Cerebellar cortex (tissue), 1 donor: ENCODE measurements at places on chromosomes 4 and X.
A peak's percentile ranks its signal among the peaks of the same experiment; 100 is the strongest.

- DNase-seq: no peak
Measured at GRCh38 chrX:129772796-129773431, 6.8 kb upstream of the SASH3 start.

- no peak for DNase-seq
Measured at GRCh38 chrX:257681-258289, 23.4 kb upstream of the PLCXD1 start.

- no peak for DNase-seq
Measured at GRCh38 chr4:84699001-84699671, 116.2 kb downstream of the CDS1 start.

DNA sequence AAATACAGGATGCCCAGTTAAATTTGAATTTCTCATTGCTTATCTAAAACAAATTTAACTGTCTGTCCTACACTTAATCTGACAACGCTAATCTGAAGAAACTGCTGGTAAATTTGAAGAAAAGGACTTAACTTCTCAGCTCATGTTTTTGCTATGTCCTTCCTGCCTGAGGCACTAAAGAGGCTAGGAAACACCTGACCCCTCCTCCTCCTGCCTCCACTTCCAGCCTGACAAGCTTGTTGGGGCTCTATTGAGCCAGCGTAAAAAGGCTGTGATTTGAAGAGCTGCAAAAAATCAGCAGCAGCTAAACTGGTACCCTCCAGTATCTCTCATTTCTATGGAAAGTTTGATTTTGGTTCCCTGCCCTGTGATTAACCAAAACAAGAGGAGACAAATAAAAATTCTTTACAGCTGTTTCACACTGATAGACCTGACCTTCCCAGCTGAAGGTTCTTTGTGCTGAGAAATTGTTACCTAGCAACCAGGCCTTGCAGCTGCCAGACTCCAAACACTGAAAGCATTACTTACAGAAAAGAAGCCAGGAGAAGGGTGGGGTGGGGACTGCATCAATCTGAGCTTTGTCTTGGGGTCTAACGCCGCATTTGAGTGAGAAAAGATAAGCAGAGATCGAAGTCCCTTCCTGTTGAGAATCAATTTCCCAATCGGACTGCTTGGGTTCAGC is 35.0 kb downstream of the DCX start:
- DNase-seq: no peak

DNA sequence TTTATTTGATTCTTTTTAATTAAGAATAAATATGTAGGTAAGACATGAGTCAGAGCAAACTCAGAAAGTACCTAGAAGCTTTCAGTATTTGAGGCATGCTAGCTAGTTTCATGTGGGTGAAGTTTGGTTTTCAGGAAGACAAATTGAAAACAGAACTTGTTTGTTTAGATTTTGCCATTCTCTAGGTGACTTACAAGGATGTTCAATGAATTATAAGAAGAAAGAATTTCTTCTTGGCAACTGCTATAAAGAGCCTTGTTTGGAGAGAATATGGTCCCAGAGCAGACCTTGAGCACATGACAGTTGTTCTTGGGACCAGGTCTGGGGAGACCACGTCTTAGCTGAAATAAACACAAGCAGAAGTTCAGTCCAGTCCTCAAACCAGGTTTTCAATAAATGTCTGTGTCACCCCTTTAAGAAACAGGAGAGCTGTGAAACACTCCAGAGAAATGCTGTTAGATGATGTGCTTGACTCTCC is 38.0 kb upstream of the IL21 start:
- DNase-seq: no peak

- DNase-seq: no peak
Measured at GRCh38 chr4:141548791-141549190, 87.6 kb upstream of the IL15 start.

DNA sequence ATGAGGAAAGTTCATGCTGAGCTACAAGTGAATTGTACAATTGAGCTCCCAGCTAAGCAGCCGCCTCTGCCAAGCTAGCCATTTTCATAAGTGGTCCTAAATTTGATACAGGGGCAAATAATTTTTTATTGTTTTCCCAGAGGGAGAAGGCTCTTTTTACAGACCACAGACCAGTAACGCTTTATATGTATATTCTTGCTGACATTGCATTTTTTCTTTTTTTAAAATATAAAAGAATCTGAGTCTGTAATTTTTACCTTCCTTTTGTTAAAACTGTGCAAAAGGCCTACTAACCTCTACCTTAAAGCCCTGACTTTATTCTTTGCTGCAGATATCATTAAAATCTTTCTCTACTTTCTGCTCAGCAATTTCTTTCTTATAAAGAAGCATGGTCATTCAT is 501.2 kb upstream of the INTU start:
- no peak for DNase-seq

GRCh38 chrX:123906557-123907316 is 46.9 kb downstream of the XIAP start:
- no peak for DNase-seq

DNA sequence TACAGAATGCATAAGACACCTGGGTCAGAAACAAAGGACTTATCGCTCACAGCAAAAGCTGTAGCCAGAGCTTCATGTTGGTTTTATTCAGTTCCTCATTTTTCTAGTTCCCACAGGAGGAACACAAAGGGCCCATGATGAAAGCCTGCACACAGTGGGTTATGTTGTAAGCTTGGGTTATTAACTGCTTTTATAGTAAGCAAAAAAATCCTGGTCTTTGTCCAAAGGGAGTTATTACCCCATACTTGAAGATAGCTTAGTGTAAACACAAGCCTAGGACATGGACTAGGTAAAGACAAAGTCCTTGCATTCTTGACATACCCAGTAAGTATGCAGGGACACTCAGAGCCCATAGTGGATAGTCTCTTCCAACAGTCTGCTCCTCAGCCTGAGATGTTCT is 11.7 kb downstream of the BBS12 start:
- DNase-seq: no peak

DNA sequence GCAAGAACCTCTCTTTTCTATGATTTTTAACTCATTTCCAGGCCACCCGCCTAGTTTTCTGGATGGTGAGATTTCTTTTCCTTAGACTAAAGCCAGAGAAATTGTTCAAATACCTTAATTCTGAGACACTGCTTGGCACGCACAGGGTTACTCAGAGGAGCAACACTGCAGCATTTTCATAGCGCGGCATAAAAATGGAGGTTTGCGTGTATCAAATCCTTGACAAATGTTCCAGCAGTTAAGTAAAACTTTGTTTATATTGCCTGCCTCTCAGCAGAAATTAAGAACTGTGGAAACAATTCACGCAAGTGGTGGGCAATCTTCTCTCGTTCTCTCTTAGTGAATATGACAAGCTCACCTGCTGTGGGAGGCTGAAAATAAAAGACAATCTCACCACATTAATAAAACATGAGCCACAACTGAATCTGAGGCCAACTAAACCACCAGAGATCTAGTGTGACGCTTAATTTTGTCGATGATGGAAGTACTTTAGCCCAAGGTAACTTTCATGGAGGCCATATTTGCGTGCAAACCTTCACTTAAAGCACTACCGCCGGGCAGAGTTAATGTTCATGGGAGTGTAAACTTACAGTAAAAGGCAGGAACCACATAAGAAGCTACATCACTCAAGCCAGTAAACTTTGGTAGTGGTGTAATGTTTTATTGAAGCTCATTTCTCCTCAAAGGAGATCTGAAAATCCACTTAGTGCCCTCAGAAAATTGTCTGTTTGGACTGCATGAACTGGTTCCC is 894.8 kb upstream of the EPHA5 start:
- DNase-seq: no peak

- DNase-seq: peak; percentile 62
Measured at GRCh38 chrX:25344161-25344936, 328.6 kb upstream of the ARX start.

- DNase-seq: peak; percentile 45
Measured at GRCh38 chr4:150242820-150243458, 164.7 kb downstream of the DCLK2 start.

- DNase-seq: no peak
Measured at GRCh38 chr4:79498282-79498681, 90.3 kb upstream of the GK2 start.

DNA sequence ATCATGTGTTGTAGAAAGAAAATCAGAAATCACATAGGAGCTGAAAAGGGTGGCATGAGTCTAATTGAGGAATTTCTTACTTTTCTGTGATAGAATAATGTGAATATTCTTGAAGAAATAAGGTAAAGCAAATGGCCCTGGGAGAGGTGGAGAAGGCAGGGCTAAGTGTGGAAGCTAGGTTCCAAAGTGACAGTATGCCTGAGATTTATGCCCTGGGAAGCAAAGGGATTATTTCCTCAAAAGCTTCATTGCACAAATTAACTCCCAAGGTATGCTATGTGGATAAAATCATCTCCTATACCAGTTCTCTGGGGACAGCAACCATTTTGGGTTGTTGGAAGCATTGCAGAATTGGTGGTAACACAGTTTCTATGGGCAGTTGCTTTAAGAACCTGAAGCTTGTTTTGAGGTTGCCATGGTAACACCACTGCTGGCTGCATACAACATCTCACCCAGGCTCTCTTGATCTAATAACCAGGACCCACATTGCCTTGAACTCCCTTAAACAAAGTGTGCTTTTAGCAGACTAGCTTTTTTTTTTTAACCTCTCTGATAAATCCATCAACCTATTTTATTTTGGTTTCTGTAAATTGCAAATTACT is 21.0 kb downstream of the MAOA start:
- no peak for DNase-seq
